ENCODE measurements at places on chromosomes 5 and 9.
A peak's percentile ranks its signal among the peaks of the same experiment; 100 is the strongest.

DNA sequence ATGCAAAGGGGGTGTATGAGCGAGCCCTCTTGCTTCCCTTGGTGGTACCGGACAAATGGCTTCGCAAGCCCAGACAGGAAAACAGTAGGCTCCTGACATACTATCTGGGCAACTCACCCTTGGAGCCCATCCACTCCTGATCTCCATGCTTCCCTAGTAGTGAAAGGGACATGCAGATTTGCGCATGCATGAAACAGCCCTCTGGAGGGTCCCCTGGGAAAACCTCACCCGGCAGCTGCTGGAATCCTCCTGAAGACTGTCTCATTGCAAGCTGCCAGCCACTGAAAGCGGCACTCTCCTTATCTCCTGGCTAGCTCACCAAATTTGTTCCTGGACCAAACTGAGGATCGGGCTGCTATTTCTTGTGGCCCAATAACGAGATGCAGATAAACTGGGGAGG lies 10.2 kb downstream of the ZNF169 start:
- peak; percentile 27 for DNase-seq

GRCh38 chr9:2199999-2200796 lies 185.1 kb downstream of the SMARCA2 start:
- no peak for DNase-seq

GRCh38 chr5:84650429-84650828 lies 265.7 kb upstream of the EDIL3 start:
- DNase-seq = no peak

GRCh38 chr9:2174306-2174705 lies 159.2 kb downstream of the SMARCA2 start:
- no peak for DNase-seq

GRCh38 chr9:88775037-88775471 lies 216.2 kb upstream of the S1PR3 start:
- DNase-seq = no peak

GRCh38 chr9:99885747-99886146 lies 20.7 kb upstream of the STX17 start:
- no peak for DNase-seq

GRCh38 chr5:77355751-77356150 lies 136.4 kb downstream of the WDR41 start:
- no peak for DNase-seq

DNA sequence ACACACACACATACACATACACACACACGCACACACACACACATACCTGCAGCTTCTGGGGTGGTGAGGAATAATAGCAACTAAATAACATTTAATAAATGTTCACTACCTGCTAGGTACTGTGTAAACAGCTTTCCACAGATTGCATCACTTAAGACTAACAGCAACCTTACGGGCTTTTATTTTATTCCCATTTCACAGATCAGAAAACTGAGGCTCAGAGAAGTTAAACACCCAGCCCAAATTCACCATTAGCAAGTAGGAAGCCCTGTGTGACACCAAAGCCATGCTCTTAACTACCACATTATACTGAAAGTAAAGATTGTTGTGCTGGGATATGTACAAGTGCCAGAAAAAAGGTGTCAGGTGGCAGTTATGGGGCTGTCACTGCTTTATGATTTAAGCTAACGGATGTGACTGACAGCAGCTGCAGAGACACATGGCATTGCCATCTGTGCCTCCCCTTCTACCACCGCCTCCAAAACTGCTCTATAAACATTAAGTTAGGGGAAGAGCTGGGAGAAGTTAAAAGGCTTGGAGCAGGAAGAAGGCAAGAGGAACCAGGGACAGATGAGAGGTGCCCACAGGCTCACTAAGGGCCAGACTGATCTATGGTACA lies 13.6 kb downstream of the MTMR12 start:
- no peak for DNase-seq

- no peak for DNase-seq
These were observed 9.3 kb upstream of the ADRA1B start for GRCh38 chr5:159906943-159907342.

DNA sequence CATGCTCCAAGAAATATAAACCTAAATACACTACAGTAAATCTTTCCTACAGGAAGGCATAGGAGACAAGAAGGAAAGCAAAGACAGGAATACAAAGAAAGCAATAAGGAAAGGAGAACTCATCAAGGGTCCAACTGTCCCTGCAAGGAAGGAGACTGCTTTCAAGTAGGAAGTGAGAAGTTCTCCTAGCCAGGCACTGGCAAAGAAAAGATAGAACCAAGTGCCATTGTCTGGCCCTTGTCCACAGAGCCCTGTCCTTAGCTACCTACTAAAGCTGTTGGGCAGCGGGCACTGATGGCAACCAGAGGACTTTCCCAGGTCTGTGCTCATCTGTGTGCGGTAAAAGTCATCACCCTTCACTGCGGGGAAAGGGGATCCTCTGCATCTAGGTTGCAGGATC lies 108.2 kb downstream of the KLHL3 start:
- DNase-seq = no peak
